Stimulated activated CD8-positive, alpha-beta memory T cell treated with anti-CD3 and anti-CD28 coated beads, Interleukin-7, amount 100 ng/mL, for 1 hour (primary cell): ENCODE measurements at places on chromosomes 7 and 10.

DNA sequence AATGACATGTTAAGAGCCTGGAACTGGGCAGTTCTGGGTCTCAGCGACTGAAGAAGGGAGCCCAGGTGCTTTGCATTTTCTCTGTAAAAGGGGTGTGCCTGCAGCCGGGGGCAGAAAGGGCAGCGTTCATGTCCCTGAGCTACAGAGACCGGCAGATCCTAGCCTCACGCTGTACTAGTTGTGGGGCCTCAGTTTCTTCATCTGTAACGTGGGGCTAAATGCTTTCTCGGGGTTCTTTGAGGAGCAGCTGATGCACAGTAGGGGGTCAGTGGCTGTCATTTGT, 79.6 kb downstream of the NEURL1 start:
- DNase-seq, result no peak

- DNase-seq, result no peak
Measured at GRCh38 chr10:123529146-123529760, 136.9 kb upstream of the GPR26 start.

DNA sequence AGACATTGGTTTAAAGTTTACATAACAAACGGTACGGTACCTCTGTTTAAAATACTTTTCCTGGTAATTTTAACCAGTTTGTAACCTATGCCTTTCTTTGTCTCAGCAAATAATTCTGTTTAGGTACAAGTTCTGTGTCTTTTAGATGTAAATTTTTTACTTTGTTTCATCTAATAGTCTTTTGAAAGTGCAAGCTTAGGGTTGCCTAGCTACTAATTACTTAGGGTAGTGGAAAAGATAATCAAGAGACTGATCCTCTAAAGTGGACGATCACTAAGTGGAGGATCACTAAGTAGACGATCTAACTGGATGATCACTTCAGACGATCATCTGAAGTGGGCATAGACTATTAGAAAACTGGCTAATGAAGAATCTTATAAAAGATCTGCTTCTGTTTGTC, 16.1 kb upstream of the FKBP9 start:
- DNase-seq, result no peak

GRCh38 chr10:70940834-70941568, 52.6 kb upstream of the PCBD1 start:
- DNase-seq, result no peak

DNA sequence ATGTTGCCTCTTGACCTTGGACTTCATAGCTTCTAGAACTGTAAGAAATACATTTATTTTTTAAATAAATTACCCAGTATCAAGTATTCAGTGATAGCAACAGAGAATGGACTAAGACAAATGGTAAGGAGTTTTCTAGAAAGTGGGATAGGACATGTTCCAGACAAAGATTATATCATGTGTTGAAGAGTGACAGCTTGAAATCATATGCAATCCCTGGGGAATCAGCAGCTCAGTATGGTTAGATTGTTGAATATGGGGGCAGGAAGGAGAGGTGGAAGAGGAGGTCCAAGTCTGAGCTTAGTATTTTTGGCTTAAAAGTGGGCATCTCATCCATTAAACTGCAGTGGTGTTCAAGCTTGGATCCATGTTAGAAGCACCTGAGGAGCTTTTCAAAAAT, 74.1 kb downstream of the ENTPD1 start:
- DNase-seq, result no peak

- DNase-seq, result no peak
Measured at GRCh38 chr7:55573234-55573900, 1.1 kb upstream of the VOPP1 start.
